HT1080 (cell line): ENCODE measurements at places on chromosomes 5 and 9. TPM values are rescaled to one million over a fixed set of nuclear protein-coding genes. Genes with fewer than 3 reads are reported as not detected.

Gene FAM219A
- 12.1 and 13.5 TPM in 2 replicates for total RNA-seq

Gene GRM6
- total RNA-seq, result not detected in 2 replicates

Gene SLC6A3
- total RNA-seq, result not detected in 2 replicates

Gene FOXD4L3
- total RNA-seq, result not detected in 2 replicates

Gene AGXT2
- not detected in 2 replicates for total RNA-seq

Gene ZNF658
- total RNA-seq, result 2.2 and 2.6 TPM in 2 replicates

Gene PAIP2
- 56.4 and 86.9 TPM in 2 replicates for total RNA-seq

Gene ALG2
- 34.0 and 34.4 TPM in 2 replicates for total RNA-seq

Gene PRXL2C
- total RNA-seq, result 18.9 and 22.7 TPM in 2 replicates

Gene MYOT
- not detected in 2 replicates for total RNA-seq

Gene TTC23L
- total RNA-seq, result not detected in 2 replicates

Gene ZBTB5
- 5.1 and 5.7 TPM in 2 replicates for total RNA-seq
